Left colon (tissue), 2 donors: ENCODE measurements at places on chromosomes 1 and 21.

GRCh38 chr1:236039740-236040685 is 24.9 kb downstream of the NID1 start:
- DNase-seq, result no peak

DNA sequence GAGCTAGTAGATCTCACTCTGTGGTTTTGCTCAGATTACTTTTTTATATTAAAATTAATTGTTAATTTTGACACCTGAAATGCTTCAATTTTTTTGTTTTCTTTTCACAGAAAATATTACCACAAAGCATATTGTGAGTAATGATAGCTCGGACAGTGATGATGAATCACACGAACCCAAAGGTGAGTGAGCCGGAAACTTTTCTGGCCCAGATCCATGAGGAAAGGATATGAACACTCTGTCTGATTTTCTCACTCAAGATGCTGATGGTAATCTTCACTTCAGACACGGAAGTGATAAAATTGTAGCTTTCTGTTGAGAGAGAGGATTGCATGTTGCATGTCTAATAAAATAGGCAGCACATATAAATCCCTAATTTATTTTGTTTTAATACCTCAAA is 121.8 kb downstream of the PLA2G4A start:
- DNase-seq, result no peak

- no peak for DNase-seq
Observed at GRCh38 chr1:83889707-83890106, 109.2 kb downstream of the TTLL7 start.

DNA sequence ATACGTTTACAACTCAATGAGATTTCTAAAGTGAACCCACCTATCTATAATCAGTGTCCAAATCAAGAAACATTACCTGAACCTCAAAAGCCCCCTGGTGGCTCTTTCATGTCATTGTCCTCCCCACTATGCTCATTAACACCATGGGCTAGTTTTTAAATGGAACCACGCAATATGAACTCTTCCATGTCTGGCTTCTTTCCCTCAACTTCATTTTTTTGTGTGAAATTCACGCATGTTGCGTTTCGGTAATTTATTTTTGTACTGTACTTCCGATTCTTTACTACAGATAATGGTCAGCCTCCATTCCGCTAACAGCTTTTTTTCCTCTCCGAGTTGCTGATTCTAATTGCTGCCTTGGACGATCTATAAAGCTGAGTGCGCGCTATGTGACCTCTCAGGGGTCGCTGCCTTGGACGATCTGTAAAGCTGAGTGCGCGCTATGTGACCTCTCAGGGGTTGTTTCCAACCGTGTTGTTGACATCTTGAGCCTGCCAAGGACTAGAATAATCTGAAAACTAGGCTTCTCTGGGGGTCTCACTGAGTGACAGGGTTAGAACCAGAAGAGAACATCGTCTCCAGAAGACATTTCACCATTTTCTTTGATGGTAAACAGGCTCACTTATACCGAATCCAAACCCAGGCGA is 1.1 kb upstream of the CACYBP start:
- DNase-seq, result peak; percentile 43

DNA sequence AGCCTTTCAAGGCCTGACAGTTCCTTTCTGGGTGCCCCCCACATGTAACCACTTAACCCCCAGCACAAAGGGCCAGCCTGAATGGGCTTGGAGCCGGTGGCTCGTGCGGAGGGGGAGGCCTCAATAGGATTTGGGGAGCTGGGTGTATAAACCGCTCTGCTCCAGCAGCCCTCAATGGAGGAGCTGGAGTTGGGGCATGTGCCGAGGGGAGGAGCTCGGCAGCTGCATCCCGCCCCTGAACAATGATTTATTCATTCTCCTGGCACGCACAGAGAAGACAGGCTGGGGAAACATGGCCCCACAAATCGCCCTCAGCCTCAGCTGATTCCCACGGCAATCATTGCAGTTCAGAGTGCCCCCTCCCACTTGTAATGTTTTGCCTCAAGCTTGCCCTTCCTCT is 6.9 kb upstream of the C1orf216 start:
- DNase-seq, result no peak

DNA sequence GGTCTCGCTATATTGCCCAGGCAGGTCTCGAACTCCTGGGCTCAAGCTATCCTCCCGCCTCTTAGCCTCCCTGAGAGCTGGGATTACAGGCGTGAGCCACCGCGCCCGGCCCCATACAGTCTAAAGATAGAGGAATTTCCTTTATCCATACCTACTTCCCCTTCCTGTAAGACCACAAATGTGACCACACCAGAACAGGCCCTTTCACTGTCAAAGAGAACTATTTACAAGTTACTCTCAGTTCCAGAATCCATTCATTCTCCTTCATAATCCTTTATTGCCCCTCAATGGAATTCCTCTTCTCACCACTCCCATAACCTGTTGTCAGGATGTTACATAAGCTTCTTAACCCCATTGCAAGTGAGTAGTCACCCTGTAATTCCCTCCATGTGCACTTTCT is 26.3 kb upstream of the SLC5A9 start:
- no peak for DNase-seq

DNA sequence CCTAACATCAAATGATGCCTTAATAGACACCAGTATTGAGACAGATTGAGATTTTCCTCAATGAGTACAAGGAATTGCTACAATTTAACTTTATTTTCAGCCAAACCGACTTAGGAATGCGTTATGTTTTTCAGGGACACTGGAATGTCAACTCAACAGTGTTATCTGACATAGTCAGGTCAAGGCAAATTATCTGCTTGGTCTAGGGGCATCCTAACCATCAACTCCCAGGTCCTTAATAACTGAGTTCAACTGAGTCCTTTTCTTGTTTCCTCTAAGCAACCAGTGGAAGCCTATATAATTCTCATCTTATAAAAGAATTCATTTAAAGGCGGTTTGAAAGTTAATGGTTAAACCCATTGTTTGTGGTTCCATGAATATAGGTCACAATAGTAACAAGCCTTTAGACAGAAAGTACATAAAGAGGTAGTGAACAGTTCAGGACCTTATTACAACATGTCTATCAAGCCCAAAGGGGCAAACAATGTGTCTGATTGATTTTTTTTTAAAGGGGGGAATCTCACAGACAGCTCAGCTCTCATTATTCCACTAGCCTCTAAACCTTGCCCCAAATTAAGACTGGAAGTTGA is 32.3 kb upstream of the NR5A2 start:
- DNase-seq, result no peak

GRCh38 chr1:174990382-174990999 is 9.3 kb upstream of the CACYBP start:
- no peak for DNase-seq

GRCh38 chr1:181635110-181635509 is 151.8 kb downstream of the CACNA1E start:
- no peak for DNase-seq

DNA sequence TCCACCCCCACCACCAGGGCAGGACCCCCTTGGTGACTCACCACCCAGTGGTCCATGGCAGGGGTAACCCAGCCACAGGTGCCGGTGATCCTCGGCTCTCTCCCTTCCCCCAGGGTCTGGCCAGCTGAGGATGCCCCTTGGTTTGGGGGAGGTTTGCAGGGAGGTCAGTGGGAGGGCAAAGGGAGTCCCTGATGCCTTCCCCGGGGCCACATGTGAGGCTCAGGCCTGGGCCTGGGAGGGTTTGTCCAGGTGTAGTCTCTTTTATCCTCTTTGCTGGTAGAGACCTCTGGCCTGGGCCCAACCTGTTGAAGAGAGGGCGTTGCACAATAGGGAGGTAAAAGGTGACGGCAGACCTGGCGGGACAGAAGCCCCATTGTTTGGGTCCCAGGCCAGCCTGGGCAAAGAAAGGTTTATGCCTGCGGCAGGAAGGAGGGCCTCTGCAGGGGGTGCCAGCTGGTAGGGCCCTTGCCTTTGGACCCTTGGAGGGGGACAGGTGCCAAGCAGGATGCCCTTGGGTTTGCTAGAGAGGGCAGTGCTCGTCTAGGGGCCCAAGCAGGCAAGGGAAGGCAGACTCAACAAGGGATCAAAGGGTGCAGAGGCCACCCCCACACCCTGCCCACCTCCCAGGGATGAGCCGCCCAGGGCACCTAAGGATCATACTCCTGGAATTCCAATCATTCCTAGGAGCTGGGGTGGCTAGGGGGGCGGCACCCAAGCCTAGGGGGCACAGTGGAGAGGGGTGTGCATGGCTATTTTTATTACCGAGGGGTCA is 760 bp upstream of the TINAGL1 start:
- peak; percentile 82 for DNase-seq

- DNase-seq, result no peak
Observed at GRCh38 chr1:205325334-205325884, 3.9 kb upstream of the NUAK2 start.

DNA sequence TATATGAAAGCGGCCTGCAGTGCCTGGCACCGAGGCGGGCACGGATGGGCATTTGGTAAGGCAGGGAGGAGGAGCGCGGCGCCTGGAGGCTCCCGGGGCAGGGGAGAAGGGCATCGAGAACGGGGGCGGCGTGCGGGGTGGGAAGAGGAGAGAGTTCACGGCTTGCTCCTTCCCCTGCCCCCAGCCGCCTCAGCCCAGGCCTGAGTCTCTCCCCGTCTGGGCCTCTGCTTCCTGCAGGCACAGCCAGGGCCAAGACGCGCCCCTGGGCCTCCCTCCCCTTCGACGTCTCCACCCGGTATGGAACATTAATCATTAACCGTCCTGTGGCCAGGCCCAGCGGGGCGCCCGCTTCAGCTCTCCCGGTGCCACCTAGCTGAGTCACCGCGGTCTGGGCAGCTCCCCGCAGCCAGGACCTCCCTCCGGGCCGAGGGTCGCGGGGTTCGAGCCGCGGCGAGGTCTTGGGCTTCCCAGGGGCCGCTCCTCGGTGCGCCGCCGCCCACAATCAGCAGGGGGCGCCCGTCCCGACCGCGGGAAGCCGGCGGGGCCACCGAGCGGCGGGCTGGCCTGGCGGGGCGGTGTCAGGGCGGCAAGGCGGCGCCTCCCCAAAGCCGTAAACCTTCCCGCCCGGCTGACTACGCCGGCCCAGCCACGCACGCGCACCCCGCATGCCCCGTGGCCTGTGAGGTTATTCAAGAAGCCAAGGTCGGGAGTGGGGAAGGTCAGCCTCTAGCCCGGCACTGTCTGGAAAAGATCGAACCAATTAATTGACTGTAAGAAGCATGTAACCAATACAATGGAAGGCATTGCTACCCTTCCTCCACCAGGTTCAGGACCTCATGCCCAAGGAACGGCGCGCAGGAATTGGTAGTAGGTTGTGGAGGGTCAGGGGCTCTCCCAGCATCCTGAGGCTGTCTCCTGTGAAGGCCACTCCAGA is 23.4 kb upstream of the RD3 start:
- peak; percentile 95 for DNase-seq

DNA sequence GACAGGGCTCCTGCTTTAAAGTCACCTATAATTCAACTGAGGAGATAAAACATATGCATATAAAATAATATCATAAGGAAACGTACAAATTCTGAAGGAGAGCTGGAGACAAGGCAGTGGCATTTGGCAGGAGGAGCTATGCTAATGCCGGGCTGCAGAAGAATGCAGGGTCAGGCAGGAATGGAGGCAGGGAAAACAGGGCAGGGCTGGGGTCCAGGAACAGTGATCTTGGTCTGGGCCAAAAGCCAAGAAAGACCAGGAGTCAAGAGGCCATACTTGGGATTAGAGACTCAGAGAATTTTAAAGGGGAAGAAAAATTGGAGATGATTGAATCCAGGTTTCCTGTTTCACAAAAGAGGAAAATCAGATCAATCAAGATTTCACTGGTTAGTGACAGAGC is 20.0 kb upstream of the BRDT start:
- no peak for DNase-seq

GRCh38 chr1:22606161-22606560 is 30.3 kb upstream of the C1QA start:
- DNase-seq, result no peak
